Stimulated activated CD4-positive, alpha-beta T cell treated with anti-CD3 and anti-CD28 coated beads, Interleukin-15, amount 100 ng/mL, for 1 hour (primary cell): ENCODE measurements at places on chromosomes 1 and 21.

DNA sequence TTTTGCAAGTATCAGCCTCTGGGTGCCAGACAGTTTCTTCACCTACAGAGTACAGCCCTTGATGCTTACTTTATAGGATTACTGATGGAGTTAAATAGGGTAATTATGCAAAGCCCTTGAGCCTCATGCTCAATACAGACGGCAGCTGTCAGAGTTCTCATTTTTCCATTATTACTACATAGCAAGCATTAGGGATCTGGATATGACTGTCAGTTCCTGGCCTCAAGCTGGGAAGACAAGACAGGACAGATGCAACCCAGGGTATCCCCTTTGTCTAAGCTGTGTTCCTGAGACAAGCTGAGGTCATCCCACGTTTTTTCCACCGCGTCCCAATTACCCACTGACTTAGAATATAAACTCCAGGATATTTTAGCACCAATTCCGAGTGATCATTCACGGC lies 94.4 kb downstream of the SLC35F3 start:
- DNase-seq = no peak

DNA sequence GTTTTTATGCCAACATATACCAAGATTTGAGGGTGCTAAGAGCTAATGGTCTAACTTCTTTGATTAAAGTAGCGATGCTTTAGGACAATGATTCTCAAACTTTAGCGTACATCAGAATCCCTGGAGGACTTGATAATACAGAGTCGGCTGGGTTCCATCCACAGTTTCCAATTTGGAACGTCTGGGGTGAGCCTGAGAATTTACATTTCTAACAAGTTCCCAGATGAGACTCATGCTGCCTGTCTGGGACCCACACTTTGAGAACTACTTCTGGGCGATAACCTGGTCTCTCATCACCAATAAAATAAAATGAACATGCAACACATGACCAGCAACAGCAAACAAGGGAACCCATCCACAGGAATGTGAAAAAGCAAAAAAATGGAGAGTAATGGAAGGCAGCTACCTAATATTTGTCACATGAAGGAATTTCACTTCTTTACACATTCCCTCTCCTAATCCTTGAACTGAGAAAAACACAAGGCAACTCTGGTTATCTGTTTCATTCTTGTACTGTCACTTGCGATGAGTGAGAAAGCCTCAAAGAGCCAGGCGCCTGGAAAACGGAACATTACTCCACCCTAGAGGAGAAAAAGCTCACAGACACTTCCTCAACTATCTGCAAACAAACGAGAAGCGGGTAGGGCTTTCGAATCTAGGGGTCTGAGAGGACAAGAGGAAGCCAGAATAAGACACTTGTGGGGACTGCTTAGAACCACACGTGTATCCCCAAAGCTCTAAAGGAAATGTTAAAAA lies 14.0 kb downstream of the HSF2BP start:
- no peak for DNase-seq

DNA sequence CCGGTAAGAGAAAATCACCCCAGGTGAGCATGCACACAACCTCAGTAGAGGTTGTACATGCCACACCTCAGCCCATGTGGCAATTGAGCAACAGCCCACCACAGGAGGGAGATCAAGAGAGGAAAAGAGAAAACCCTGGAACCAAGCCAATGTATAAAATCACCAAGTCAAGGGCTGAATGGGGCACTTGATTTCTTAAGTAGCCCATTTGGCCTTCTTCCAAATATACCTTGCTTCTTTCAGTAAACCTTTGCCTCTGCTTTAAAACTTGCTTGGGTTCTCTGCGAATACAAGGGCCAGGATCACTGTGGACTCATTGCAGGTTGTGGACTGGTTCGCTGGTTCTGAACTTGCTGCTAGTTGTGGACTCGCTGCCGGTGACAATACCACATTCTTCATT lies 1814.0 kb downstream of the PLA2G4A start:
- no peak for DNase-seq

- DNase-seq = no peak
These were observed 8.2 kb downstream of the SLC37A1 start for GRCh38 chr21:42521805-42522204.

- no peak for DNase-seq
These were observed 357.1 kb upstream of the POU3F1 start for GRCh38 chr1:38403667-38404066.

DNA sequence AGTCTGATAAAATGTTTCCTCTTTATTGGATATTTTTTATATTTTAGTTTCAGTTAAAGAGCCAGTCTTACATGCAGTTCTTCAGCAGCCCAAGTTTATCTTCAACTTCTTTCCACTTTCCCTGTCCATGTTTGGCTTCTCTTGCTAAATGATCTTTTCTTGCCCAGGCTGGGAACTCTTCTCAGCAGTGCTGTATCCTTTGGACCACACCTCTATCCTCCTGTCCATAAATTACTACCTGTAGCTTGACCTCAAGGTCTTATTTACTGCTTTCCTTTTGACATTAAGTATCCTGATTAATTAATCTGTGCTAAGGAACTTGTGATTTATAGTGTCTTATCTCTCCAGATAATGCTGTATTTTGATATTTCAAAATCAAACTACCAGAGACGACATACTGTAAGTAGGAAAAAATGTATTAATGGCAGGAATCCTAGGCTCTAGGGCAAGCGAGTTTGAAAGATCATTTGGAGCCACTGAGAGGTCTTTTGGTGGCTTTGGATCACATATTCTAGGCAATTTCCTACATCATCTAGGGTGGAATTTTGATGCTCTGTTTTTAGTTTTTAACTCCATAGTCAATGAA lies 20.5 kb upstream of the PDC start:
- DNase-seq = no peak

DNA sequence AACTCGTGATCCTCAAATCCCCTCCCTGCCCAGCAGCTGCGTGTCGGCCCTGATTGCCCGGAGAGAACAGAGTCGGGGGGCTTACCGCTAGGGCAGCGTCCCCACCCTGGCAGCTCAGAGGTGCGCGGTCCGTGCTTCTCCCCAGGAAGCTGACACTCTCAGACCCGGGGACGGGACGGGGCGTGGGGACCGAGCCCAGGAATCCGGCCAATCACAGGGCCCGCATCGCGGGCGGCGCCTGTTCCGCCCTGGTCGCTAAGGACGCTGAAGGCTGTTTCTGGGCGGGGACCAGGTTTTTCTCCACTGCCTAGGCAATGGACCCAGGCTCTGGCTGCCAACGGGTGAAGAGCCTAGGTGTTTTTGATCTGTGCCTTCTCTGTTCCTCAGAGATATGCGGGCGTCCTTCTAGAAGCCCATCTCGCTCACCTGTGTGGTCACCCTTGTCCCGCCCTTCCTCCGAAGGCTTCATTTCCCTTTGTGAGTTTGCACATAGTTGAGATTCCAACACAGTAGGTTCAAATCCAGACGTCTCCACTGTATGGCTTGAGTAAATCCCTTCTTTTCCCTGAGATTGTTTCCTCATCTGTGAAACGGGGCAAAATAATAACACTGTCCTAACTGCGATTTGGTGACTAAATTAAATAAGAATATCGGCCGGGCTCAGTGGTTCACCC lies at the start of gene C1orf87:
TSS of gene C1orf87 (minus strand) at position 166 of the 674 bp plus-strand sequence. CDS start 1,127 bp downstream, outside the sequence.
- no peak for DNase-seq

DNA sequence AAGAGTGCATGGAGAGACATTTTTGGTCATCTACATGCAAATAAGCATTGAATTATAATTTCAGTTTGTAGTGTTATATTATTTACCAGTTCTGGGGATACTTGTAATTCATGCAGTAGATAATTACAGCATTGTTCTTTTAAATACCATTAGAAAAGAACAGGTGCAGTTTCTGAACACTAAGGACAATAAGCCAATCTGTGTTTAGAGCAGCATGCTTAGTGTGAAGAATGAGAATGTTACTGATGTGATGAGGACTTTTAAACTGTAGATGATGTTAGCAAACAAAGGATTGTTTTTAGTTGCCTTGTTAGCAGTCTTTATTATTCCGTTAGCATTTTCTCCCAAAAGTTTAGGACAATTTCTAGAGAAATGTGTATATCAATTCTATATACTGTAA lies 348.3 kb downstream of the BRINP3 start:
- DNase-seq = no peak

GRCh38 chr1:165152727-165153126 lies 203.8 kb downstream of the LMX1A start:
- no peak for DNase-seq
